ENCODE measurements at places on chromosomes 2 and 18. TPM values are rescaled to one million over a fixed set of nuclear protein-coding genes. Genes with fewer than 3 reads are reported as not detected.
A peak's percentile ranks its signal among the peaks of the same experiment; 100 is the strongest.

DNA sequence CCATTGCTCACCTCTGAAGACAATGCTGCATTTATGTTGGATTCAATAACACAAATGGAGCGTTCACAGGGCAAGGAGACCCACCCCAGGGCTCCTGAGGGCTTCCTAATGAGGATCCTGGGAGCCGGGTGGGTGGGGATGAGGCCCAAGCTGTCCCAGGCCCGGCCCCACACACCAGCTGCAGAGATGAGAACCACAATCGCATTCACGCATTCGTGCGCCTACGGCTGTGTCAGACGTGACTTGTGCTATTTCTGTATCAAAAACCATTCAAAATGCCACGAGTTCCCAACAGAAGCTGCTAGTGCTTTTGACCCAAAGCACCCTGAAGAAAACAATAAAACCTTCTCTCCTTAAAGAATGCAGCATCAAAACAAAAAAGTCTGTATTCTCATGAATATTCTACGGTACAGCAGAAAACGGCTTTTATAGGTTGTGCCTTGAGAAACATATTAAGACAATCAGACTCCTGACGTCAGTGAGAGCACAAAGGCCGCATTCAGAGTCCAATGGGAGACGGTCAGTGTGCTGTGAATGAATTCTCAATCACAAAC is 205.4 kb downstream of the HDAC4 start:
- H3K4me3 ChIP-seq = no peak overlapping the region
- peaks cover 7% of the 10 kb centered on the region for H3K36me3 ChIP-seq
- H3K4me1 ChIP-seq = peaks cover 2% of the 10 kb centered on the region
- H3K27me3 ChIP-seq = no peaks in the 10 kb centered on the region
- no peak for DNase-seq
- peak overlapping the region; percentile 31 for H3K27ac ChIP-seq

Gene UGT1A7
- total RNA-seq = not detected

- H3K27me3 ChIP-seq = no peaks in the 10 kb centered on the region
- no peak overlapping the region for H3K4me3 ChIP-seq
- H3K36me3 ChIP-seq = no peaks in the 10 kb centered on the region
- DNase-seq = no peak
These were observed 184.8 kb downstream of the CAMKMT start for GRCh38 chr2:44546459-44547127.

- no peak for DNase-seq
- no peaks in the 10 kb centered on the region for H3K27me3 ChIP-seq
- no peak overlapping the region for H3K4me3 ChIP-seq
- H3K36me3 ChIP-seq = peaks cover 5% of the 10 kb centered on the region
- H3K27ac ChIP-seq = no peak overlapping the region
- H3K4me1 ChIP-seq = peaks cover 32% of the 10 kb centered on the region
These were observed 7.4 kb downstream of the TFPI start for GRCh38 chr2:187546762-187547333.

- H3K4me3 ChIP-seq = no peak overlapping the region
- DNase-seq = no peak
- H3K27me3 ChIP-seq = peaks cover 2% of the 10 kb centered on the region
- H3K4me1 ChIP-seq = no peaks in the 10 kb centered on the region
- H3K27ac ChIP-seq = no peak overlapping the region
These were observed 426.7 kb upstream of the MYT1L start for GRCh38 chr2:2757764-2758163.

DNA sequence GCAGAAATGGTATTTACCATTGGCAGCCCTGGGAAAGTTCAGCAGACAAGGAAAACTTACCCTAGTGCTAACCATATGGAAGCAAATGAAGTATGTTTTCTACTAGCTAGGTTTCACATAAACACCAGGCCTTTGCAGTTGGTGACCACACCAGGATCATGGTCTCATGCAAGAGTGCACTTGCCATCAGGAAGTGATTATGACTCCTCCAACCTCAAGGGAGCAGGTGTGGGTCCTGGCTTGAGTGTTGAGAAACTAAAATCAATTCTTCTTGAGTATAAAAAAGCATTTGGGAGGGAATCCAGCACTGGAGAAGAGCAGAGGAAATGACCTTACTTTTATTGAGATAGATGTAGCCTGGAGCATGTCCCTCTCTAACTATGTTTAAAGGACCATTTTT is 56.8 kb upstream of the SPAG16 start:
- no peak for DNase-seq
- no peak overlapping the region for H3K4me3 ChIP-seq
- H3K27me3 ChIP-seq = no peaks in the 10 kb centered on the region
- H3K27ac ChIP-seq = no peak overlapping the region
- no peaks in the 10 kb centered on the region for H3K36me3 ChIP-seq

Gene TMEM18
- 23.9 TPM for total RNA-seq

DNA sequence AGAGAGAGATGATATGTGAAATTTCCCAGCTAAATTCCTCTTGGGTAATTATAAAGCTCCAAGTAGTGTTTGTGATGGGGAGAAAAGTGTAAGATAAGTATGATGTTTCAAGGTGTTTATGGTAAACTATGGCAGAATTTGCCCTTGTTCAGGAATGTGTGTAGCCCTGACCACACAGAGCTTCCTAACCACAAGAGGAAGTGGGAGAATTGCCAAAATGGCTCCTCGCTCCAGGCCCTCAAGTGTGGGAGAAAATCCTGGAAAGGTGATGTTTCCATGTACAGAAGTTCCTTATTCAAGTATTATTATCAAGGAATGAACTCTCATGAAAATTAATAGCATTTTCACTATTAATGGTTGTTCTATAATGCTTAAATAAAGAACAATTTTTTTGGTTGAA is 878.3 kb downstream of the TDRD15 start:
- peaks cover 4% of the 10 kb centered on the region for H3K36me3 ChIP-seq
- no peaks in the 10 kb centered on the region for H3K27me3 ChIP-seq
- no peak overlapping the region for H3K27ac ChIP-seq
- H3K4me3 ChIP-seq = no peak overlapping the region

Gene MAL
- total RNA-seq = 0.22 TPM

Gene EFEMP1
- 25.7 TPM for total RNA-seq

DNA sequence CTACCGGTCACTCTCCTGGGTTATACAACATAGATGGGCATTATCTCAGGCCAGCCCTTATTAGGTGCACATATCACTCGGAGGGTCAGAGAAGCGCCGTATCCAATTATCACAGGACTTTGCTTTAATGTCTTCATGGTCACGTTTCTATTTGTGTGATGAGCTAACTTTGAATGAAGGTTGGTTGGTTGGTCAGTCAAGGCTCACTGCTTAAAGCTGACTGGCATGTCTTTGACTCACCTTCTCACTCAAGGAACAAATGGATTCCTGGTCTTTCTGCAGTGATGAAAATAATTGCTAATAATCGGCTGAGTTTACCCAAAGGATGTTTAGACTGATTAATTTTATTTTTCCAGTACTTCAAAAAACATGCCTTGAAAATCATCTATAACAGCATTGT is 39.7 kb downstream of the COLEC12 start:
- no peak overlapping the region for H3K4me3 ChIP-seq
- H3K4me1 ChIP-seq = peaks cover 16% of the 10 kb centered on the region
- DNase-seq = no peak
- no peak overlapping the region for H3K27ac ChIP-seq

Gene SALL3
- total RNA-seq = 83.8 TPM

Gene PLA2R1
- total RNA-seq = 1.1 TPM

DNA sequence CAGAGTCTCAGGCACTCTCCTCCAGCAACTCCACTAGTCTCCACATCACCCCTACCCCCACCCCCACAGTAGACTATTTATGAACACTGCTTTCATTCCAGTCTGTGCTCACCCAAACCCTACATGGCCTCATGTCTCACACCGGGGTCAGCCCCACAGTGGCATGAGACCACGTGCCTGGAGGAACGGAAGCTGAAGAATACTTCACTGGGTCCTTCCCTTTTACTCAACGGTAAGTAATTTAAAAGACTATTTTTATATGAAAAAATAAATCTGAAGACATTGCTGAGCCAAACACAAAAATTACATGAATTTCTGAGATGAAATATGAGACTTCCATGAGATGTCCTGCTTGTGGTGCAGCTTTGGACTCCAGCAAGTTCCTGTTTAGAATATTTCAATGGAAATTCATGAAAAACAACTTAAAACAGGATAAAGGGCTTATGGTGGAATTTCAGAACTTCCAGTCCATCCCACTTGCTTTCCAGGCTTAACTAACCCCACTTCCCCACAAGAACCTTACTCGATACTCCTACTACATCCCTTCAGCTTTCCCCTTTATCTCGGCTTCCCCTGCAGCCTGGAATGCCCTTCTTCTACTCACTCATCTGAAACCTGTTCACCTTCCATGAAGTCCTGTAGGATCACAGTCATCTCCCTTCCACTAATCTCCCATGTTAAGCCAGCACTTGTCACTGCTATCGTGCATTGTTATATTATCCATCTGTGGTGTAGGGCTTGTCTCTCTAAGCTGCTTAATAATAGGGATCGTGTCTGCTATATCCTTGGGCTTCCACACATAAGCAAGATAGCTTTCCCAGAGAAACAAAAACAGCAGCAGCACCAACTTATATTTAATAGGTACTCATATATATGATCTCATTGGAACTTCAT is 47.9 kb downstream of the SLC14A1 start:
- H3K27me3 ChIP-seq = peaks cover 44% of the 10 kb centered on the region
- no peaks in the 10 kb centered on the region for H3K36me3 ChIP-seq
- peaks cover 2% of the 10 kb centered on the region for H3K4me1 ChIP-seq
- DNase-seq = no peak
- no peak overlapping the region for H3K27ac ChIP-seq

All from WTC11 (cell line).